CD4-positive, CD25-positive, alpha-beta regulatory T cell (primary cell): ENCODE measurements at places on chromosomes 4 and X. TPM values are rescaled to one million over a fixed set of nuclear protein-coding genes. Genes with fewer than 3 reads are reported as not detected.
A peak's percentile ranks its signal among the peaks of the same experiment; 100 is the strongest.

DNA sequence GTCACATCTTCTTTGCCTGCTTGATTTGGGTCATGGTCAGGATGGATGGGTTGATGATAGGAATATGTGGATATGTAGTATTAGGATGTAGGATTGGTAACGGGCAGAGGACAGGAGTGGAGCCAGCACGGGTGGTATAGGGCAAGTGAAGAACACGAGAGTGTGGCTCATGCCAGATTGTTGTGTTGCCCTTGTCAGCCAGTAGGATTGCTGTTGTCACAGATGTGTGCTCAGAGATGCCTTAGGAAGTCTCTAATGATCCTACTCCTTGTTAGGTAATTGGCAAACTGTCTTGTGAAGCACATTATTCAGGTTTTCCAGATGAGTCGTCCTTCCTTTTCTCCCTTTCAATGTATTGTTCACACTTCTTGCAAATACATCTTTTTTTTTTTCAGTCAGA lies 5.5 kb downstream of the ATP10D start:
- H3K36me3 ChIP-seq, result no peaks in the 10 kb centered on the region
- H3K27me3 ChIP-seq, result no peaks in the 10 kb centered on the region
- H3K4me3 ChIP-seq, result no peak overlapping the region
- H3K27ac ChIP-seq, result no peak overlapping the region
- H3K4me1 ChIP-seq, result peaks cover 7% of the 10 kb centered on the region

GRCh38 chrX:635428-636090 lies 5.0 kb downstream of the SHOX start:
- no peak overlapping the region for H3K4me3 ChIP-seq
- DNase-seq, result no peak
- H3K4me1 ChIP-seq, result no peaks in the 10 kb centered on the region
- no peak overlapping the region for H3K27ac ChIP-seq
- no peaks in the 10 kb centered on the region for H3K36me3 ChIP-seq
- peaks cover 7% of the 10 kb centered on the region for H3K27me3 ChIP-seq

GRCh38 chrX:39773923-39774773 lies 323.6 kb downstream of the BCOR start:
- H3K27me3 ChIP-seq, result no peaks in the 10 kb centered on the region
- DNase-seq, result peak; percentile 6
- peak overlapping the region; percentile 76 for H3K27ac ChIP-seq
- H3K4me3 ChIP-seq, result peak overlapping the region; percentile 87
- H3K4me1 ChIP-seq, result peaks cover 51% of the 10 kb centered on the region

DNA sequence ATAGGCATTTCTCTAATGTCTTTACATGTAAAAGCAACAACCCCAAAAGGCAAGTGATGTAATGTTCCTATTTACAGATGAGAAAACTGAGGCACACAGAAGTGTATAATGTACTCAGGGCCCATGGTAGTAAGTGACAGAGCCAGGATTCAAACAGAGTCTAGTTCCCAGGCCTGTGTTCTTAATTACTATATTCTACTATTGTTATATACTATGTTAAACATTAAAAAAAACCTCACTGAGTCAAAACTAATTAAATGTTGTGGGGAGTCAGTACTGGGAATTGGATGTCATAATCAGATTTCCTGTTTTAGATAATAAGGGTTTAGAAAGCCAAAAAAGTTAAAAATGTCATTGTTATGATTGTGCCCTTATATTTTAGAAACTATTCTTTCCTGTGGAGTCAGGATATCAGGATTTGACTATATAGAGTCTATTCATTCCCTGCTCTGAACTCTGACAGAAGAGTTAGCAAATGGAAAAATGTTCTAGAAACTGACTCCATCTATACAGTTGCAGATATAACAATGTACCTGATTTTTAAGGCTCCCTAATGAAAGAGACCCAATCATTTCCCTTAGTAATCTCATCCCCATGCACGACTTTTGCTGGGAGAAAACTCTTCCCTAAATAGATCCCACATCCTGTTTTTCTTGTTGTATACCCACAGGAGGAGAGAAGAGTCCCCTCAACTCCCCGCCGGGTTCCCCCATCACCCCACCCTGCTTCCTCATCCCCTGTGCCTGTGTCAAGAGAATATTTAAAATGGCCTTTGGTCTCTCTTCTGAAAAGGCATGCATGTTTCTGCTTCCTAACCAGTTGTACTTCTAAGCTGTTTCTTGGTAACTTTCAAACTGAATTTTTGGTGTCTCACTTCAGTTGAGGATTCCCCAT lies 69.7 kb downstream of the REELD1 start:
- H3K27ac ChIP-seq, result no peak overlapping the region
- H3K4me1 ChIP-seq, result no peaks in the 10 kb centered on the region
- H3K36me3 ChIP-seq, result peaks cover 18% of the 10 kb centered on the region

GRCh38 chr4:151417164-151417571 lies 8.2 kb downstream of the FHIP1A start:
- no peak overlapping the region for H3K27ac ChIP-seq
- H3K4me1 ChIP-seq, result no peaks in the 10 kb centered on the region
- H3K27me3 ChIP-seq, result peaks cover 8% of the 10 kb centered on the region
- H3K4me3 ChIP-seq, result no peak overlapping the region
- DNase-seq, result peak; percentile 12
- no peaks in the 10 kb centered on the region for H3K36me3 ChIP-seq

GRCh38 chr4:47531241-47531953 lies 46.3 kb downstream of the ATP10D start:
- H3K27ac ChIP-seq, result peak overlapping the region; percentile 24
- H3K4me1 ChIP-seq, result peaks cover 30% of the 10 kb centered on the region
- no peaks in the 10 kb centered on the region for H3K36me3 ChIP-seq
- H3K4me3 ChIP-seq, result peak overlapping the region; percentile 58

DNA sequence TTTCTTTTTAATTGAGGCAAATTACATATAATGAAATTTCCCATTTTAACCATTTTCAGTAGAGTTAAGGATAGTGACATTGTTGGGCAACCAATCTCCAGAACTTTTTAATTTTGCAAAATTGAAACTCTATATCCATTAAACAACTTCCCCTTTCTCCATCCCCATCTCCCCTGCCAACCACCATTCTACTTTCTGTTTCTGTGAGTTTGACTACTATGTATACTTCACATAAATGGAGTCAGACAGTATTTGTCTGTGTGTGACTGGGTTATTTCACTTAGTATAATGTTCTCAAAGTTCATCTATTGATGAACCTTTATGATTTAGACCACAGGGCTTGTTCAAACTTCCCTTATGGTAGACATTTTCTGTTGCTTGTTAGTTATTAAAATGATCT lies 364.5 kb upstream of the MAD2L1 start:
- no peaks in the 10 kb centered on the region for H3K4me1 ChIP-seq
- H3K4me3 ChIP-seq, result no peak overlapping the region
- H3K36me3 ChIP-seq, result no peaks in the 10 kb centered on the region
- no peaks in the 10 kb centered on the region for H3K27me3 ChIP-seq
- no peak for DNase-seq

- H3K27me3 ChIP-seq, result no peaks in the 10 kb centered on the region
- H3K36me3 ChIP-seq, result no peaks in the 10 kb centered on the region
- H3K4me1 ChIP-seq, result no peaks in the 10 kb centered on the region
These were observed 10.7 kb downstream of the TRPC5OS start for GRCh38 chrX:111886678-111887077.

CENPE gene
- 0.46 TPM for polyA plus RNA-seq

TMEM271 gene
- not detected for polyA plus RNA-seq

ARHGAP36 gene
- polyA plus RNA-seq, result not detected

SMIM10L2A gene
- polyA plus RNA-seq, result 0.37 TPM
